NCI-H187 treated with DMSO at 0.1 percent for 48 hours (cell line): ENCODE measurements at places on chromosomes 1 and 21.

DNA sequence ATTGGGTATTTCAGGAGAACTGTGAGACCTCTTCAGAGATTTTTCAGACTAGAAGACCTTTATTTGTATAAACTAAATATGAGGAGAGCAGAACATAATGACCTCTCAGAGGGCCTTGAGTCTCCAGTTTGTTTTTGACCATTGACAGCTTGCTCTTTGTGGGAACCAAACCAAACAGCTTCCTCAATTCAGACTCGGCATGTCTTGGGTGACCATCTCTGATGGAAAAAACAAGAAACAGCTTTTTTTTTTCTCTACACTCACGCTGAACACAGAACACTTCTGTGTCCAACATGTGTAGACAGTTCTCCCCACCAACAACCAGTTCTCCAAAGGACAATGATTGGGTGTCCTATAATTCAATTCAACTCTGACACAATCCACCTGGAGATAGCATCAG is 11.5 kb downstream of the ATP1A4 start:
- DNase-seq: no peak

DNA sequence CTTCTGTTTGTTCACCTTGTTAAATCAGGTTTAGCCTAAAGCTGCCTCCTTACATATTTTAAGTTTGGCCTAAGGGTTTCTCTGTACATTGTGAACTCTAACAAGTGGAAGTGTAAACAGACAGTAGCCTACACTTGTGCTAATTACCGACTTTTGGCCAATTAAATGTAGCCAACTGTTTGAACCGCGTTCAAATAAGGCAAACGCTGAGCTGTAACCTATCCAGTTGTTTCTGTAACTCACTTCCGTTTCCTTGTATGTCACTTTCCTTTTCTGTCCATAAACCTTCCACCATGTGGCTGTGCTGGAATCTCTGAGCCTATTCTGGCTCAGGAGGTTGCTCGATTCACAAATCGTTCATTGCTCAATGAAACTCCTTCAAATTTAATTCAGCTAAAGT is 8.0 kb upstream of the FCAMR start:
- no peak for DNase-seq

DNA sequence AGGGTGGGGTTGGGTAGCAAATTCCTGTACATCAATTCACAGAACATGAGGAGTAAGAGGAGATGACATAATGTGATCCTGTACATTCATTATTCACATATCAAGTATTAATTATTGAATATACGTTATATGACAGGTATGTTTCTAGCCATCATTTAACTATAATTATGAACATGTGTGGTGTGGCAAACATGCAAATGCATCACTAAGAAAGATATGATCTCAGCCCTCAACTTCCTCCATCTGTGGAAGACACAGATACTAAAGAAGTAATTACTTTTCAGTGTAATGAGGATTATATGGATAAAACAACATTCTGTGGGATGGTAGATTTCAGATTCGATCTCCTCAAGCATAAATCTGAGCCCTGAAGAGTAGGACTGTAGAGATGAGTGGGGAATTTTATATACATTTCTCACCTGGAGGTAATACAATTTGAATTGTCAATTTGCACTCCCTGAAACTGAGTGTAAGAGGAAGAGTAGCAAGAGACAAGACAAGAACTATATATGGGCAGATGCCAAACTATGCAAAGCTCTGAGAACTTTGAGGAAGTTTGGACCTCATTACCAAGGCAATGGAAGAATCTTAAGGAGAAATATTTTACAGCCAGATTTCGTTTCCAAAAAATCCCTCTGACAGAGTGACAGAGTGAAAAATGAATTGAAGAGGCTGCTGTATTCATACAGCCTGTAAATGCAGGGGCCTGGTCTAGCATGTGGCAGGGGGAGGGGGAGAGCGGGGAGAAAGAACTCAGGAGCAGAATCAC is 275.5 kb downstream of the TPR start:
- DNase-seq: no peak

DNA sequence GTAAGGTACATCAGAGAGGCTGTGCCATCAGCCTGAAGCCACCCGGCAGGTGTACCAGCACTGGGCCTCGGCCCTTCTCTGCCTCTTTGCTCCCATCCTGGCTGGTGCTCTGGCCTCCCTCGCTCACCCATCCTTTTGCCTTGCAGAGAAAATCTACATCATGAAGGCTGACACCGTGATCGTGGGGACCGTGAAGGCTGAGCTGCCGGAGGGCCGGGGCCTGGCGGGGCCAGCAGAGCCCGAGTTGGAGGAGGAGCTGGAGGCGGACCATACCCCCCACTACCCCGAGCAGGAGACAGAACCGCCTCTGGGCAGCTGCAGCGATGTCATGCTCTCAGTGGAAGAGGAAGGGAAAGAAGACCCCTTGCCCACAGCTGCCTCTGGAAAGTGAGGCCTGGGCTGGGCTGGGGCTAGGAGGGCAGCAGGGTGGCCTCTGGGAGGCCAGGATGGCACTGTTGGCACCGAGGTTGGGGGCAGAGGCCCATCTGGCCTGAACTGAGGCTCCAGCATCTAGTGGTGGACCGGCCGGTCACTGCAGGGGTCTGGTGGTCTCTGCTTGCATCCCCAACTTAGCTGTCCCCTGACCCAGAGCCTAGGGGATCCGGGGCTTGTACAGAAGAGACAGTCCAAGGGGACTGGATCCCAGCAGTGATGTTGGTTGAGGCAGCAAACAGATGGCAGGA is 24.5 kb upstream of the TNFRSF1B start:
- DNase-seq: no peak

- no peak for DNase-seq
Measured at GRCh38 chr1:46342084-46342656, 1.6 kb downstream of the NSUN4 start.

DNA sequence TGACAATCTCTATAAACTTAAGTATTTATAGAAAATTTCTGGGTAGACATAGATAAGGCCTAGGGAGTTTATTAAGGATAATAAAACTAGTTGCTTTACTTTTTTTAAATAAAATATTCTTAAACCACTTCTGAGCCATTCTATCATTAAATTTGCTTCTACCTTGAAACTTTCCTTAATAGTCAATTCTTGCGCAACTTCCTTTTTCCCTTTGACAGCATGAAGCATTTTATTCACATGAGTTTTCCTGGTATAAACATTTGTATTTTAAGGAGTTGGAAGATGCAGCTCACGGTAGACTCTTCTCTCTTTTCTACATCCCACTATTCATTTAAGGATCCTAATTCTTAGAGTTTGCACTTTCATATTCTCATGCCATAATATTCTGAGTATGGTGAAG is 75.8 kb upstream of the DPH5 start:
- no peak for DNase-seq

- DNase-seq: no peak
Measured at GRCh38 chr1:184189361-184189760, 137.8 kb downstream of the TSEN15 start.

GRCh38 chr1:26296340-26297056 is 9.9 kb downstream of the UBXN11 start:
- DNase-seq: no peak

DNA sequence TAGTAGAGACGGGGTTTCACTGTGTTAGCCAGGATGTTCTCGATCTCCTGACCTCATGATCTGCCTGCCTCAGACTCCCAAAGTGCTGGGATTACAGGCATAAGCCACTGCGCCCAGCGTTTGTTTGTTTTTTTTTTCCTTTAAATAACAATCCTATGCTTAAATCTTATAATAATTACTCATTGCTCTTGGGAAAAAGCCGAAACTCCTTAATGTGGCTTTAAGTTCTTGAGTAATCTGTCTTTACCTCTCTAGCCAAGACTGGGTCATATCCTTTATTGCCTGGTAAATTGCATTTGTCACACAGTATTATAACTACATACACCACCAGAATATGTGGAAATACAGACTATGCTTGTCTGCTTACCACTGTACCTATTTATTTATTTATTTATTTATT is 97.1 kb downstream of the MACF1 start:
- DNase-seq: no peak

- no peak for DNase-seq
Measured at GRCh38 chr1:18021242-18021641, 86.4 kb upstream of the IGSF21 start.

GRCh38 chr1:11690397-11691301 is 861 bp upstream of the DRAXIN start:
- no peak for DNase-seq

DNA sequence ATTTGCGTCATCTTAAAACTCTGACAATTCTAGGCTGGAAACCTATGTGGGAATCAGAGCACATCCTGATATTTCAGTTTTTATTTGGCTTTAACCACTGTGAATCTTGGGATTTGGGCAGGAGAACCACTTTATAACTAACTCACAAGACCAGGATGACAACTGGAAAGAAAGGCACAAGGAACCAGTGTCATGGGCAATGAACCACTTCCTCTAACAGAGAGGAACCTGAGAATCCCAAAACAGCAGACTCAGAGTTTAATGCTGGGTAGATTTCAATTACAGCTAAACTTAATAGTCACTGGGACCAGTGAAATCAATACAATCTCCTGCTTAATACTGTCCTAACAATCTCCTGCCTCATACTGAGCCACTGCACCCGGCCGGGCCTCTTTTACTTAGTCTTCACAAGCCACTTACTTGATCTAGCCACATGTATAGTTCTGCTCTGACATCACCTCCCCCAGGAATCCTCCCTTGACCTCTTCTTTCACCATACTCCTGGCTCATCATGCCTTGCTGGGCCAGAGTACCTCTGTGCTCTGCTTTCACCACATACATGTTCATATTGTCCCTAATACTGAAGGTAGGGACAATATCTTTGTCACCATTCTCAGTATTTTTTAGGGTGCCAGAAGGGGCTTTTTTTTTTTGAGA is 20.2 kb upstream of the SLFNL1 start:
- no peak for DNase-seq

DNA sequence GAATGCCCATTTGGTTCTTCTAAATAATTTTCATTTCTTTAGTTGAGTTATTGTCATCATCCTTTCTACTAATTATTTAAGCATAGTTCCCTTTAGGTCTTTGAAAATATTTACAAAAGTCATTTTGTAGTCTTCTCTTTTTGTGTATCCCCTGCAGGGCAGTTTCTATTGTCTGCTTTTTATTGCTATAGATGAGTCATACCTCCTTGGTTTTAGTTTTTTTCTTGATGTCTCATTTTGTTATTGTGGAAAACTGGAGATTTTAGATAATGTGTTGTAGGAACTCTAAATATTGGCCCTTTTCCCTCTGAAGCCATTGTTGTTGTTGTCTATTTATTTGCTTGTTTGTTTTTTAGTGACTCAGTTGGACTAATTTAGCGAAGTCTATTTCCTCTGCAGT is 387.9 kb downstream of the NUF2 start:
- DNase-seq: no peak

- no peak for DNase-seq
Measured at GRCh38 chr1:1022302-1023009, 2.5 kb downstream of the AGRN start.

DNA sequence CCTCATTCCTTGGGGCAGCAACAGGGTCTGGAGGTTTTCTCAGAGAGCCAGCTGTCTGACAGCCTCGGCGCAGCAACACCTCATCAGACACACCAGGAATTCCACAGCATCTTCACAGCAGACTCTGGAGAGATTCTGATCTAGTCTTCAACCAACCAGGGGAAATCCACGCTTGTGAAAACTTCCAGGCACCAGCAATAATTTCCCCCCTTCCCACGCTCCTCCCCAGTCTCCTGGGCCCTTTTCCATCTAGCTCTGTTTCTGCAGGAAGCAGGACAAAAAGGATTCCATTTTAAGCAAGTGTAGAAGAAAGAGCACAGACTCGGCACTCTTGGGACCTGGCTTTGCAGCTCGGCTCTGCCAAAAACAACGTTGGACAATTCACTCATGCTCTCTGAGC is 44.3 kb upstream of the CAPZB start:
- no peak for DNase-seq

DNA sequence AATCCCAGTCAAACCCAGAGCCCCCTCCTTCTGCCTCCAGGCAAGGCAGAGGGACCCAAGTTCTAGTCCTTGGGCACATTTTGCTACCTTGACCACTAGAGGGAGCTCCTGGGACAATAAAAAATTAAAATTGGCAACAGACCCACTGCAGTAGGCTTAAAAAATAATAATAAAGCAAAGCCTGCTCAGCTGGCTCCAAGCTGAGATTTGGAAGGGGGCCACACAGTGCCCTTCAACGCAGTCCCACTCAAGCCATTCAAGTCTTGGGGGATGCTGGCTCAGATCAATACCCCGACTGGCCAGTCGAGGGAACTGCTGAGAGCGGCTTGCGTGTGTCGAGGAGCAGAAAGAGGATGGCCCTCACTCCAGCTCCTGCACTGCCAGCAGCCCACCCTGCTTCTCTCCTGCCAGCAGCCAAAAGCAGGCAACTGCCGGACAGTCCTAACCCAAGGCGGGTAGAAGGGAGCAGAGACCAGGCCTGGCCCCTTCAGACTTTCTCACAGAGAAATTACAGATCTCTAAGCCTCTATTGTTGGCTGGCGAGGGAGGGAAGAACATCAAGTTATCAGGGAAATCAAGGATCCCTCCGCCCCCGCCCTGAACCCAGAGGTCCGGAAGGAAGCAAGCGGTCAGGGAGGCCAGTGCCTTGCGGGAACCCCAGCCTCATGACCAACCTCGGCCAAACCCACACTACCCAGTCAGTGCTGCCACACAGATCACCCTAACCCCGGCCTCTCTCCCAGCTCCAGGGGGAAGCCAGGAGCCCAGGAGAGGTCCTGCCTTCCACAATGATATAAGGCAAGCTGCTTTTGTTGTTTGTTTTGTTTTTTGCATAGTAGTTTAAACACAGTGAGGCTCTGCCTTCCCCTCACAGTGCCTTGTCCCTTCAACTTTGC is 4.9 kb upstream of the ALDH4A1 start:
- DNase-seq: no peak

DNA sequence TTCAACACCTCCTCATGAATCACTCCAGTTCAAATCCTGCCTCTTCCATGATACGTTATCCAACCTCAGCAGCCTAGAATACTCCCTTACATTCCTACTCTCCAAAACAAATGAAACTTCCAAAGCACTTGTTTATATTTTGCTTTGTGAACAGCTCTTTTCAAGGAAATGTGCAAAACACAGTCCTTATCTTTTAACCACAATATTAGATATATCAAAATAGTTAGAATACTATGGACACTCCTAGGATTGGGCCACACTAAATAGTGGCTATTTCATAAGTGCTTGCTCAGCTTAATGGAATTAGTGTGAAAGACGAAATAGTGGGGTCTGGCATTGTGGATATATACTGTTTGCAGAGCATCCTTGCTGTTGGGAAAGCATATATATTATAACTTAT is 173.5 kb downstream of the ZC3H11B start:
- no peak for DNase-seq

- DNase-seq: no peak
Measured at GRCh38 chr1:41765152-41765551, 153.6 kb downstream of the HIVEP3 start.
